ENCODE measurements at places on chromosomes 3 and 15.
A peak's percentile ranks its signal among the peaks of the same experiment; 100 is the strongest.

GRCh38 chr3:192024751-192025150 lies 563.8 kb downstream of the PYDC2 start:
- DNase-seq, result no peak

GRCh38 chr3:126300761-126301481 lies 56.3 kb downstream of the KLF15 start:
- DNase-seq, result peak; percentile 30

DNA sequence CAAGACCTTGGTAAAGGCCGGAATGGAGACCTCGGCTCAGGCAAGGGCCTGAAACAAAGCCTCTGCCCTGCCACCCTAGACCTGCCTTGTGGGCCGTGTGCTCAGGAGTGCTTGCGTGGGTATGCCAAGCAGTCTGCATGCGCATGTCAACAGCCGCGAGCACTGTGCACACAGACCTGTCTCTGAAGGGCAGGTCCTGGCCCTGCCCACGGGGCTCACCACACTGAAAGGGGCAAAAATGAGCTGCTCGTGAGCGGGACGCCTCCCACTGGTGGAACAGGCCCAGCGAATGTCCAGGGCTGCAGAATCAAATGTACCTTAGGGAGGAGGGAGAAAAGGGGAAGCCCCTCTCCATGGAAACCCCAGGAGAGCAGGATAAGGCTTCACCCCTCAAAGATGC lies 44.3 kb upstream of the FGD5 start:
- DNase-seq, result no peak

GRCh38 chr15:32736701-32737061 lies 18.9 kb downstream of the GREM1 start:
- no peak for DNase-seq

DNA sequence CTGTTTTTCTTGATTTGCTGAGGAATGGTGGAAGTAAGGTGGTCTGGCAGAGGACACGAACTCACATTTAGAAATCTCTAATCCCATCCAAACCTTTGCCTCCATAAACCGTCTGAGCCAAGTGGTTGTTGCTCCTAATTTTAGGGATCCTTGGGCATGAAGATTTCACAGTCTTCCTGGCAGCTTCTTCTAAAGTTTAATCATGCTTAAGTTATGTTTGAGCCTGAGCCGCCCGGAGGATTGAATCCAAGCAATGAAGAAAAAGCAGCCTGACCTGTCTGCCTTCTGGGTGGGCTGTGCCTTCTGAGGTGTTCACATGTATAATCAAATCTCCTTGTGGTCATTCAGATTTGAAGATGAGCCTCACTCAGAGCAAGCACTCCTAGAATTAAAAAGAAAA lies 249.0 kb downstream of the CD47 start:
- DNase-seq, result no peak

DNA sequence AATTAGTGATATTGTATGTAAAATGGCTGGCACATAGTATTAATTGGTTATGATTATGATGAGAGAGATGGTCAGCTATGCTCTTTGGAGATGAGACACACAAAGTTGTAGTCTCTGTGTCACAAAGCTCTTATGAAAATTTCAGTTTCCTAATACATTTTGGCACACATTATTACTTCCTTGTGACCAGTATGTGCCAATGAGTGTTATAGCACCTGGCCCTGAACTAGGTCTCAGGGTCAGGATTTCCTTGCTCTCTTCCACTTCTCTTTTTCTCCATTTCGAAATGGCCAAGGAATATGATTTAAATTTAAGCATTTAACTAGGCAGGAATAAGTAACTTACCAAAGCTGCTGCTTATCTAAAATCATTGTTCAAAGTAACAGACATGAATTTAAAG lies 28.0 kb downstream of the TIPARP start:
- DNase-seq, result no peak

DNA sequence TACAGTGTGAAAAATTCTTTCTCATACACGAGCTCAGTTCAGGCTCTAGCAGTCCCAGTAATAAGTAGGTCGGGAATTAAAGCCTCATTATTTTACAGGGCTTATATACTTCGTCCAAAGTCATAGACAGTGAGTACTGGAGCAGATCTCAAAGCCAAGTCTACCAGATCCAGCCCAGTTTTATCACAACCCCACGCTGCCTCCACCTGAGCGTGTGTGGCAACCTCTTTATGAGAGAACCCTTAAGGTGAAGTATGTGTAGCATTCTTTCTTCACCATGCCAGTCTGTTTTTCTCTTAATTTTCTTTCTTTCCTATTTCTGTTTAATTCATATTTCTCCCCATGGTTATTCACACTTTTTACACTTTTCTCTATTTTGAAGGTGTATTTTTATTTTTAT lies 574.6 kb upstream of the ARPP21 start:
- DNase-seq, result no peak

GRCh38 chr15:89243046-89243690 lies 611 bp upstream of the FANCI start:
- no peak for DNase-seq

GRCh38 chr15:69701198-69701597 lies 248.6 kb downstream of the RPLP1 start:
- DNase-seq, result no peak

GRCh38 chr15:39787479-39787878 lies 4.8 kb upstream of the FSIP1 start:
- no peak for DNase-seq

GRCh38 chr15:67003586-67003985 lies 61.8 kb upstream of the SMAD3 start:
- no peak for DNase-seq

DNA sequence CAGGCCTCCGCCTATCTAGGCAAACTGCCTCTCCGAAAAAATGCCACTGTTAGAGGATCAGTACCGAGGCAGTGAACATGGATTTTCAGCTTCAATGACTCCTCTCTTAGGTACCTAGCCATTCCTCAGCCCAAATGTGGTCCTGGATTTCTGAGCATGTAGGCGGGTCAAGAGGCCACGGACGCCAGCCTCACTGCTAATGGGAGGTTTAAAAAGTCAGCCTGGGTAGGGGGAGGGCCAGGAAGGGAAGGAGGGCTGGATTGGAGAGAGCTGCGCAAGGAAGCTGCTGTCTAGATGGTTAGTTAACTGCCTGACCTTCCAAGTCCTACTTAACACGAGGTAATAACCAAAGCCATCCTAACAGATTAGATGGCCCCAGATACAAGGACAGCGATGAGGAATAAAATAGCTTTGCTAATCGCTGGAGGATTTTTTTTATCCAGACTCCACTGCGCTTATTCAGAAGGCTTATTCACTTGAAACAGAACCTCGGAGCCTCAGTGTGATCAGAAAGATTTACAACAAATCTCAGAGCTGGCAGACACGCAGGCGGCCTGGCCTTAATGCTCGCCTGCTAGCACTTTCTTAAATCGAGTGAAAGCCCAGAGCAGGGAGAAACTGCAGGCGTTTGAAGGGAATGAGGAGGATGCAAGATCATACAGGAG lies 34.3 kb downstream of the TLE3 start:
- DNase-seq, result no peak

DNA sequence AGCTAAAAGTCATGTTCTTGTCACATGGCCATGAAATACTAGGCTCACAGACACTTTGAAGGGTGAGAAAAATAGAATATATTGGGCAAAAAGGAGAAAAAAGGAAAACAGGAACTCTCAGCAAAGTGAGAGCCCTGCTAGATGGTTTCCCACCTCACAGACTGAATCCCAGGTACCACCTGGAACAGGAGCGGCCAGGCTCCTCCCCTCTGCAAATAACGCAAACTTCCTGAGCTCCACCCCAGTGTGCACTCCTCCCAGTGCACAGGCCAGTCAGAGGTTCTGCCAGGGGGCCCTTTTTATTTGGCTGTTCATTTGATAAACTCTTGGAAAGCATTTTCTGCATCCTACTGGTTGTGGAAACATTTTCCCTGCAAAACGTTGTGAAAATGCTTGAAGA lies 780.4 kb downstream of the TBL1XR1 start:
- DNase-seq, result no peak

GRCh38 chr15:35691173-35691761 lies 145.3 kb upstream of the DPH6 start:
- DNase-seq, result peak; percentile 15

DNA sequence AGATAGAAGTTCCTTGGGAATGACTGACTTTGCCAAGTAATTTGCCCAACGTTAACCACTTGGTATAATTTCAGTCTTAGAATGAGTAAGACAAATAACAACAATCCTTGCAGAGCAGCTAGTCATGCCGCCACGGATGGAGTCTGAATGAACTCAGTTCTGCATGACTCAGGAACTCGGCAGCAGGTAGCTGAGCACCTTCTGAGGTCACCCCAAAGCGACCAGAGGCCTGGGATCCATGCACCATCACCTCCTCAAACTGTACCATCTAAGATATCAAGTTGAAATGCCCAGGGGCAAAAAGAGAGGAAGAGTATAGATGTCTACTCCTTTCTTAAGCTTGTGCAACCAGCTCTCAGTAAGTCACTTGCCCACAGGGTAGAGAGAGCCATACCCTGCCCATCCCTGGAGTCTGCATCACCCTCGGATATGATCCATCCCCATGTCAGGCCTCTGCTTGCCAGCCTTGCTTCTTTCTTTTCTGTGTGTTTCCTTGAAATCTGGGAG lies 8.5 kb upstream of the CDCP1 start:
- no peak for DNase-seq

DNA sequence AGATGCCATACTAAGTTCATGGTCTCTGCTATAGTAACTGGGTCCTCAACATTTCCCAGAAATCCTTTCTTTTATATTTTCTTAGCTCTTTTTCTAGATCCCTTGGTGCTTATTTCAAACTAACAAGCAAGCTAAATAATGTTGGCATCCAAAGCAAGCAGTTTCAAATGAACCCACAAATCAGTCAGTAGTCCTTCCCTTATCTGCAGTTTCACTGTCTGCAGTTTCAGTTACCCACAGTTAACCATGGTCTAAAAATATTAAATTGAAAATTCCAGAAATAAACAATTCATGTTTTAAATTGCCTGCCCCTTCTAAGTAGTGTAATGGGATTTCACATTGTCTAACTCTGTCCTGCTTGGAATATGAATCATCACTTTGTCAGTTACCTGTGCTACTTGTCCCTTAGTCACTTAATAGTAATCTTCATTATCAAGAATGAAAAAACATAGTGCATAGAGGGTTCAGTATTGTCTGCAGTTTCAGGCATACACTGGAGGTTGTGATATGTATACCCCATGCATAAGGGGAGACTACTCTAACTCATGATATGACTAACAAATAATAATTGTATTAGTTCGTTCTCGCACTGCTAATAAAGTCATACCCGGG lies 633.7 kb downstream of the MECOM start:
- no peak for DNase-seq

DNA sequence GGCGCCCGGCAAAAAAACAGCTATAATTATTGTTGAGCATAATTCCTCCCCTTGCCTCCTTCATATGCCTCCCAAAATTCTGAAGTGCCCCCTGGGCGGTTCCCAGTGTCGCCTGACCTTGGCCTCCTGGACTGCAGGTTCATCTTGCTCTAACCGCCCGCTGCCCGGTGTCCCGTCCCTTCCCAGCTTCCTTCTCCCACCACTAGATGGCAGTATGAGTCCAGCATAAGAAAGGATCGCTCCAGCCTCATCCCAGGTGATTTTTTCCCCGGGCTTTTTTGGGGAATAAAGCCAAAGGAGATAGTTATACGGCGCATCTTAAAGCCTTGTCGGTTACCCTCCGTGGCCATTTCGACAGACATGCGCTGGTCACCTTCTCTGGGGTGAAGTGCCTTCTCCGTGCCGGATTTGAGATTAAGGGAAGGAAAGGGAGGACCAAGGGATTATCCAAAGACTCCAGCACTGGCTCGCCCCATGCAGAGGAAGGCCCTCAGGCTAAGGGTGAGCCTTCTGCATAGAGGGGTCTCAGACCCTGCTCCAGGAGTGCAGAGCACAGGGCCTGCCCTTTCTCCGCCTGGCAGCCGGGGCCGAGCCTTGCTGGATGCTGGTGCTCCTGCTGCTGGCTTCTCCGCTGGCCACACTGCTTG lies 45.8 kb upstream of the TRA2B start:
- peak; percentile 73 for DNase-seq

DNA sequence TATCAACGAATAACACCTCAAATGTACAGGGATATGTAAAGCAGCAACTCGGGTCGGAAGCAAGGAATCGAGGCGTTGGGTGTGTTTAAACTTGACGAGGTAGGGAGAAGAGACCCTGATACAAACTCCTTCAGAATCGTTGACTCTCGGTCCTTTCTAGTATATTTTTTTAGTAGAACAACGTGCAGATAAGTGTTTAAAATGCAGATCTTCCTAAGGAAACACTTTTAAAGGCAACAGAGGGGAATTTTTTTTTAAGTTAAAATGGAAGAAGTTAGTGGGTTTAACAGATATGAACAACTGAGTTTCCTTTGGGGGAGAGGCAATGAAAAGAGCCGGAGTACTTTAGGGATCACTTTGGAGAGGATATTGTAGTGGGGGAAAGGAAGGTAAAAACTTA lies 1.1 kb upstream of the KPNA4 start:
- no peak for DNase-seq

GRCh38 chr3:167302678-167303077 lies 77.4 kb downstream of the ZBBX start:
- DNase-seq, result no peak

GRCh38 chr15:44735482-44736180 lies 697 bp upstream of the TRIM69 start:
- DNase-seq, result no peak

All from globus pallidus (tissue), 1 donor.